ENCODE measurements at places on chromosomes 5 and 9.

DNA sequence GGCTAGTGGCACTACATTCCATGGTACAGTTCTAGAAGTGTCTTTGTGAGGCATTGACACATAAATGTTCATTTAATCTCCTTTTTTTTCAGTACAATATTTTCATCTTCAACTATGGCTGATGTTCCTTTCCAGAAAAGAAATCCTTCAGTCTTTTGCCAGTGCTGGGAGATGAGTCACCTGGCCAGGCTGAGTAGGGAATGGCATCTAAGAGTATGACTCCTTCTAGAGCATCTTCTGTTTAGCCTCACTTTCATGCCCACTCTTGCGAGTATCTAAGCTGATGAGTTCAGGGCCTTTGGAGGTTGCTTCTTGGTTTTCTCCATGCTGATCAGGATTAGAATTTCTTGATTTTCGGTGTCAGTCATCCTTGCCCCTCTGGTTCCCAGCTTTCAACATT is 124.4 kb downstream of the SLC28A3 start:
- DNase-seq = no peak

GRCh38 chr5:120236360-120236759 is 227.7 kb upstream of the PRR16 start:
- no peak for DNase-seq

- DNase-seq = no peak
Observed at GRCh38 chr9:38060681-38061080, 8.3 kb downstream of the SHB start.

GRCh38 chr5:145568581-145568980 is 266.6 kb downstream of the PRELID2 start:
- DNase-seq = no peak

DNA sequence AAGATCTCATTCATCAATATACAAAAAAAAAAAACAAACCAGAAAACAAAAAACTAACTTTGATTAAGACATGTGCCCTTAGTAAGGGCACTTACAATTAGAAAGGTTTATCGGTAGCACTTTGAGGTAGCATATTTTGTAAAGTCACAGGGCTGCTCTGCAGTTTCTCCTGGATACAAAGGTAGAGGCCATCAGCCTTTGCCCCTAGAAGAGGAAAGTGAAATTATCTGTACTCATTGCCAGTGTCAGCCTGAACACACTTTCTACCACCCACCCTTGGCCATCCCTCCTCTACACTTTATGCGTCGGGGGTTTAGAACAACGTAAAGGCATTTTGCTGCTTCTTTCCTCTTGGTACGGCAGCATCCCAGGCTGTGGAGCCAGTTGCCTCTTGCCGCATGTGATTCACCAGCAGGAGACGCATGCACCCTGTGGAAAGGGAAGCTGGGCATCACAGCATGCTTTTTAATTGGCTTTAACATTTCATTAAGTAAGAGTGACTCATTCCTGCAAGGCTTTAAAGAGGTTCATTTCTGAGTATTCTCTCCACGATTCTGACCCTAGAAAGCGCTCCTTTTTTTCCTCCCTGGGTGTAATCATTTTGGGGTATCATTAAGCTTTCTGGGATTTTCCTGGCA is 84.6 kb downstream of the CEMIP2 start:
- DNase-seq = no peak

Data from endothelial cell (in vitro differentiated cells).